ENCODE measurements at places on chromosomes 2 and 18.

- H3K27me3 ChIP-seq: peaks cover 30% of the 10 kb centered on the region
- no peaks in the 10 kb centered on the region for H3K36me3 ChIP-seq
- no peak overlapping the region for H3K4me3 ChIP-seq
- no peak overlapping the region for H3K27ac ChIP-seq
- DNase-seq: no peak
These were observed 21.3 kb upstream of the SIX2 start for GRCh38 chr2:45030553-45030952.

DNA sequence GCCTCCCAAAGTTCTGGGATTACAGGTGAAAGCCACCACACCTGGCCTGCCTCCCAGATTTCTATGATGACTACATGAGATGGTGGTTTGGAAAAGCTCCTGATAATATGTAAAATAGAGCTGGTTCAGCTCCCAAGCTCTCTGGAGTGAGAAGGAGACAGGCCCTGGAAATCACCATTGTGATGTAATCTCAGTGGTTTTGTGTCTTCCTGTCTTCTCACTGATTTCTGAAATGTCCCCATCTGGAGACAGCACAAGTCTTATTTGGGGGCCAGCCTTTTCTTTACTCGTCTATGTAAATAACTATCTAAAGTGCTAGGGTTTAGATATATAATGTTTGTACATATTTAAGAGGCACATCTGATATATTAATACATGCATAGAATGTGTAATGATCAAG is 64.0 kb downstream of the CCNT2 start:
- DNase-seq: no peak
- H3K36me3 ChIP-seq: peaks cover under 1% of the 10 kb centered on the region
- H3K4me3 ChIP-seq: no peak overlapping the region

DNA sequence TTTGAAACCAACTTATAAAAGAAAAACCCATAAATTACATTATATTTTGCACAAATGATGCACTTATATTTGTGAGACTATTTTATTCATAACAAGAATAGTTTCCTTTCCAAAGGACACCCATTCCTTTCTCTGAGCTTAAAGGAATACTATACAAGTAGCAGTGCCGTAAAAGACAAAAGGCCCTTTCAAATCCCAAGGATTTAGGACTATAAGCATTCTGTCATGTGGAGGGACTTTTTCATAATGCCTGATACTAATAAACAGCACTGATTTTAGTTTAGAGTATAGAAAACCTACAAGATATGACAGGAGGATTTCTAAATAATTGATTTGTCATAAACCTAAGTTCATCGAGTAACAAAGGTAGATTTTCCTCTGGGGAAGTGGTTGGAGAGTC is 1134.2 kb upstream of the ZEB2 start:
- H3K4me3 ChIP-seq: no peak overlapping the region
- H3K36me3 ChIP-seq: no peaks in the 10 kb centered on the region
- H3K4me1 ChIP-seq: no peaks in the 10 kb centered on the region
- no peak overlapping the region for H3K27ac ChIP-seq

- H3K36me3 ChIP-seq: no peaks in the 10 kb centered on the region
- H3K27ac ChIP-seq: no peak overlapping the region
- H3K27me3 ChIP-seq: peaks cover 75% of the 10 kb centered on the region
- H3K4me1 ChIP-seq: peaks cover 9% of the 10 kb centered on the region
- no peak overlapping the region for H3K4me3 ChIP-seq
These were observed 6.4 kb downstream of the WNT6 start for GRCh38 chr2:218865999-218866398.

GRCh38 chr2:44801841-44802776 is 139.4 kb upstream of the SIX3 start:
- no peaks in the 10 kb centered on the region for H3K4me1 ChIP-seq
- DNase-seq: no peak
- no peak overlapping the region for H3K27ac ChIP-seq

DNA sequence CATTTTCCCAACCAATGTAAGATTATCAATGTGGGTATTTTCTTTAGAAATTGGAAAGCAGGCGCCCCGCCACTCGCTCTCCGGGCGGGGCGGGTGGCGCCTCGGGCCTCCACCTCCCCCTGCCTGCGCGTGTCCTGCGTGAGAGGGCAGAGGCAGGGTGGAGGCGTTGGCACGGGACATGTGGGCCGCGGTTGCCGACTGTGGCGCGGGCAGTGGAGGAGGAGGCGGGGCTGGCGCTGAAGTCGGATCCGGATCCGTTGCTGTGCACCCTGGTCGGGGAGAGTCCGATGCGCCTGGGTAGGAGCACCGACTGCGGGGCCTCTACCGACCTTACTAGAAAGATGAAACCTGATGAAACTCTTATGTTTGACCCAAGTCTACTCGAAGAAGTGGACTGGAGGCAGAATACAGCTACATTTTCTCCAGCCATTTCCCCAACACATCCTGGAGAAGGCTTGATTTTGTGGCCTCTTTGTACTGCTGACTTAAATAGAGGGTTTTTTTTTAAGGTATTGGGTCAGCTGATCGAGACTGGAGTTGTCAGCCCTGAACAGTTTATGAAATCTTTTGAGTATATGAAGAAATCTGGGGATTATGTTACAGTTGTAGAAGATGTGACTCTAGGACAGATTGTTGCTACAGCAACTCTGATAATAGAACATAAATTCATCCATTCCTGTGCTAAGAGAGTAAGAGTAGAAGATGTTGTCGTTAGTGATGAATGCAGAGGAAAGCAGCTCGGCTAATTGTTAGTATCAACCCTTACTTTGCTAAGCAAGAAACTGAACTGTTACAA is 37.9 kb downstream of the PMS1 start:
- H3K4me3 ChIP-seq: no peak overlapping the region
- DNase-seq: no peak

DNA sequence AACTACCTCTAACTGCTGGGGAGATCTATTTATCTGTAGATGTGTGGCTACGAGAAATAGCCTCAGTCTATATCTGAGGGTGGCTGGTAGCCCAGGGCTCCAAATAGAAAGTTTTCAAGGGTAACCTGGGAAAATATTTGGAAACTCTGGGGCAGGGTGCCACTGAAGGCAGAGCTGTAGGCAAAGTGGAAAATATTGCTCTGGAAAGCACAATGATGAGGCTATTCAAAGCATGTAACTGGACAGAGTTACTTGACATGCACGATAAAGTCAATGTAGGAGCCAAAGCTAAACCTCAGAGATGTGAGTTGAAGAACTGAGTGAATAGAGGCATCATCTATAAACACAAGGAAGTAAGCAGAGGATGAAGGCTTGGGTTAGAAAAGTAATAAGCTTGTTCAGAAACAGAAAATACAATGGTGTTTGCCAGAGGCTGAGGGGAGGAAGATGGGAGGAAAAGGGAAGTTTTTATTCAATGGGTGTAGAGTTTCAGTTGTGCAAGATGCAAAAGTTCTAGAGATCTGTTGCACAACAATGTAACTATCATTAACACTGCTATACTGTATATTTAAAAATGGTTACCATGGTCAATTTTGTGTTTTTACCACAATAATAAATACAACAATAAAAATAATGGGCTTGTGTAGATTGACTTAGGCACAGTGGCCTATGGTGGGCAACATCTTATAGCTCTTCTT is 171.6 kb downstream of the MBD2 start:
- H3K36me3 ChIP-seq: no peaks in the 10 kb centered on the region
- no peak overlapping the region for H3K27ac ChIP-seq
- peaks cover 6% of the 10 kb centered on the region for H3K27me3 ChIP-seq
- H3K4me3 ChIP-seq: no peak overlapping the region

- H3K4me1 ChIP-seq: no peaks in the 10 kb centered on the region
- H3K4me3 ChIP-seq: no peak overlapping the region
- no peaks in the 10 kb centered on the region for H3K36me3 ChIP-seq
- no peak overlapping the region for H3K27ac ChIP-seq
- H3K27me3 ChIP-seq: peaks cover 51% of the 10 kb centered on the region
These were observed 459.8 kb downstream of the METTL4 start for GRCh38 chr18:2111456-2111855.

DNA sequence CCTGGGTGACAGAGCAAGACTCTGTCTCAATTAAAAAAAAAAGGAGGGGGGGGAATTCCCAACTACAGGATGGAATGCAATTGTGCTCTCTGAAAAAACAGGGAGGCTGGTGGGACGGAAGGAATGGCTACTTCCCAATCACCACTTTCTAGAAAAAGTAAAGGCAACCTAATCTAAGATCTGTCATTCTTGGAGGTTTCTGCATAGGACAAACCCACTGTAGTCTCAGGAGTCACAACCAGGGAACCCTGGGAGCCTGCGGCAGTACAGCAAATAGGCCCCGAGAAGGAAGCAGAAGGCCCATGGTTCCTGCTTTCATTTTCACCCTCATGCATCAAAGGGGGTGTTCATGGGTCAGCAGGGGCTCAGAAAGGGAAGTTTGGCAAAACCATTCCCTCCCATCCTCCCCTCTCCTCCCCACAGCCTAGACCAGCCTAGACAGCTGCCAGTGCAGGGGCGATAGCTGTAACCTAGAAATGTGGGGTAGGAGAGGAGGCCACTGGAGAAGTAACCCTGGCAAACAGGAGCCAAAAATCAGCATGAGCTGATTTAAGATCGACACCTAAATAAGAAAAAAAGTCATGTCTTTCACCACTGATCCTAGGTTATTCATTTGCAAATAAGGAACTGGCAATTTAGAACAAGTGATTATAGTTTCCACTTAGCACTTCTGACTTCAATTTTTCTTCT is 48.0 kb downstream of the TRABD2A start:
- peak overlapping the region; percentile 54 for H3K27ac ChIP-seq
- peak overlapping the region; percentile 33 for H3K4me3 ChIP-seq
- DNase-seq: no peak

- no peaks in the 10 kb centered on the region for H3K36me3 ChIP-seq
- no peak overlapping the region for H3K4me3 ChIP-seq
- H3K27ac ChIP-seq: no peak overlapping the region
- H3K27me3 ChIP-seq: peaks cover 62% of the 10 kb centered on the region
These were observed 2.8 kb downstream of the NPAS2 start for GRCh38 chr2:100822587-100823248.

DNA sequence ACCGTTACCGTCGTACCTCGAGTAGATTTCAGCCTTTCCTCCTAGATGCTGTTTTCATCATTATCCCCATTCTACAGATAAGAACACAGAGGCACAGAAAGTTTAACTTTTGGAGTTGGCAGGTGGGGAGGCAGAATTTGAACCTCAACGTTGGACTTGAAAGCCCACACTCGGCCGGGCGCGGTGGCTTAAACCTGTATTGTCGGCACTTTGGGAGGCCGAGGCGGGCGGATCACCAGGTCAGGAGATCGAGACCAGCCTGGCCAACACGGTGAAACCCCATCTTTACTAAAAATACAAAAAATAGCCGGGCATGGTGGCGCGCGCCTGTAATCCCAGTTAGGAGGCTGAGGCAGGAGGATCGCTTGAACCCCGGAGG is 11.5 kb downstream of the CATIP start:
- peaks cover 5% of the 10 kb centered on the region for H3K36me3 ChIP-seq
- no peak for DNase-seq
- peaks cover 5% of the 10 kb centered on the region for H3K4me1 ChIP-seq

DNA sequence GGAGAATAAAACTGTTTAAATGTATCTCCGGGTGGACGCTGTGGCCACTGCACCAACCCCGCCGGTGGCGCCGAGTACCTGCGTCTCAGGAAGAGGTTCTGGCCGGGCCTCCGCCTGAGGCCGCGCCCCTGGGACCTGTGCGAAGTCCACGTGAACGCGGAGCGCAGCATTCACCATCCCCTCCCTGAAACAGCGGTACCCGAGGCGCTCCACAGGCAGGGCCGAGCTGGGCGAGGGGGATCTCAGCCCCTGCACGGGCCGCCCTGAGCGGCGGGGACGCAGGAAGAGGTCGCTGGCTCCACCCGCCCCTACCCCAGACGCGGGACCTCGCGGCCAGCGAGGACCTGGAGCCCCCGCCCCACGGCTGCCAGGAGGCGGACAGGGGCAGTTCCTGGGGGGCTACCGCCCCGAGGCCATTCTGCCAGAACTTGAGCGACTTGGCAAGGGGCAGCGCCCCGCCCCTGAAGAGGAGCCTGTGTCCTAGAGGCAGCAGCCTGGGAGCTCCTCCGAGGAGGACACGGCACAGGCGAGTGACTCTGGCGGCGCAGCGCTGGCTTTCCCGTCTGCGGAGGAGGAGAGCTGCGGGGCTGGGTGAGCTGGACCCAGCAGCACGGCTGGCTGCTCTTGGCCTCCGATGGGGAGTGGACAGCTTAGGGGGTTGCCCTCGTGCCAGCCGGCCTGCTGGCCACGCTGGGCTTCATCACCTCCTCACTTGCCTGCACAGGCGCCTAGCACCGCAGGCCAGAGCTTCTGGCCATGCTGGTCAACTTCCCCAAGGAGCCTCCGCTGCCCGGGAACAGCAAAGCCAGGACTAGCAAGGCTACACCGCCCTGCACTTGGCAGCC is 9.7 kb upstream of the TEKT4 start:
- DNase-seq: no peak
- no peaks in the 10 kb centered on the region for H3K36me3 ChIP-seq
- no peak overlapping the region for H3K27ac ChIP-seq

- H3K4me3 ChIP-seq: no peak overlapping the region
- H3K27ac ChIP-seq: no peak overlapping the region
- H3K4me1 ChIP-seq: no peaks in the 10 kb centered on the region
These were observed 27.6 kb downstream of the DSC1 start for GRCh38 chr18:31134988-31135529.

DNA sequence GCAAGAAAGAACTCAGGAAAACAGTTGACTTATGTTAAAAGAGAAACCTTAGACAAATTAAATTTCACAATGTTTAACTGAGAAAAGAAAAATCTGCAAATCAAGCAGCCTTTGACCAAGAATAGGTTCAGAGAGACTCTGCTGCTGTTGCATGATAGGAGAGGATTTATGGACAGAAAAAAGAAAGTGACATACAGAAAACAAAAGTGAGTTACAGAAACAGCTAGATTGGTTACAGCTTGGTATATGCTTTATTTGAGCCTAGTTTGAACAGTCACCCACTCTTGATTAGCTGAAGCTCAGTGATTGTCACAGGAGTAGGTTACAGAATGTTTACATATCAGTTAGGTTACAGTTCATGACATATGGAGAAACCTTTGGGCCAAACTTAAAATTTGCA is 258.2 kb upstream of the SPOPL start:
- no peaks in the 10 kb centered on the region for H3K36me3 ChIP-seq
- H3K27me3 ChIP-seq: no peaks in the 10 kb centered on the region
- H3K27ac ChIP-seq: no peak overlapping the region
- no peak overlapping the region for H3K4me3 ChIP-seq

GRCh38 chr2:71929482-71929772 is 218.2 kb downstream of the CYP26B1 start:
- H3K27me3 ChIP-seq: peaks cover 15% of the 10 kb centered on the region
- no peaks in the 10 kb centered on the region for H3K4me1 ChIP-seq
- H3K36me3 ChIP-seq: no peaks in the 10 kb centered on the region
- DNase-seq: no peak
- no peak overlapping the region for H3K4me3 ChIP-seq
- H3K27ac ChIP-seq: no peak overlapping the region

DNA sequence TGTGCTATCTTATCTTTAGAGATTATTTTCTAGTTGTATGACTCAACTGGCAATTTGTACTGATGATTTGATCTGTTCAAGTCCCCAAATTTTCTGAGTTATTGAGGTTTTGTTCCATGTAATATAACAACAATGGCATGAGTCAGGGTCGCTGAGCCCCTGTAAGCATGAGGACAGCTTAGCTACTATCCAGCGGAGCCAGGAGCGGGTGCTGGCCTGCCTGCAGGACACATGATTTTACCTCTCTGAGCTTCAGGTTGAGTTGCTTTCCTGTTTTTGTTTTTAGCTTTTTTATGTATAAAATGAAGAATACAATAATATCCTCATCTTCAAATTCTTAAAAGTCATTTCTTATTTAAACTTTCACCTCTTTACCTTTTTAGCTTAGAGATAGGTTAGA is 561.1 kb downstream of the CNTNAP5 start:
- H3K4me1 ChIP-seq: no peaks in the 10 kb centered on the region

- no peak overlapping the region for H3K4me3 ChIP-seq
- H3K27ac ChIP-seq: no peak overlapping the region
- no peaks in the 10 kb centered on the region for H3K27me3 ChIP-seq
- no peak for DNase-seq
- no peaks in the 10 kb centered on the region for H3K4me1 ChIP-seq
These were observed 800.1 kb downstream of the SATB2 start for GRCh38 chr2:198657512-198658121.
